ENCODE measurements at places on chromosomes 5 and 9.
A peak's percentile ranks its signal among the peaks of the same experiment; 100 is the strongest.

DNA sequence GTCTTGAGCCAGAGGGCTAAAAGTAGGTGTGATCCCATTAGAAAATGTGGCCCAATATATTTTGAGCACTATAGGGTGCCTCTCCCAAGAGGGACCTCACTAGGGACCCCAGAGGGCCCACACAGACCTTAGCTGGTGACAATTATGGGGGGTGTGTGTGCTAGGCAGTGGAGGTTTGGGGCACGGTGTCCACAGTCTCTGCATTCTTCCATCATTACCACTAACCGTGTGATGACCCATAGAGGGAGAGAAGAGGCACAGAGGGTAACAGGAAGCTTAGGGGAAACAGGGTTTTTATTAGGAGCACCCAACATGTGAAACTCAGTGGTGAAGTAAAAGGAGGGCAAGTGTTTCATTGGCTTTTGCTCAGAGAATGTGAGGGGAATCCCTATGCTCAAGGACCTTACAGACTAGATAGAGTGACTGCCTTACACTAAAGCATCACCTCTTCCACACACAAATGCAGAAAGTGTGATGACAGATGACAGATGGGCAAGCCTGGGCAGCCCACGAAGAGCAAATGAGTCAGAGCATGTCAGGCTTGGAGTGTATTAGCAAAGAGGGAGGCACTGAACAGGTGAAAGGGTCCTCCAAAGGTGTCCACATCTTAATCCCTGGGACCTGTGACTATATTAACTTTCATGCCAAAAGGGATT is 2.5 kb upstream of the ACTL7A start:
- no peaks in the 10 kb centered on the region for H3K36me3 ChIP-seq
- no peak overlapping the region for H3K27ac ChIP-seq
- no peaks in the 10 kb centered on the region for H3K4me1 ChIP-seq
- H3K4me3 ChIP-seq: no peak overlapping the region
- no peaks in the 10 kb centered on the region for H3K27me3 ChIP-seq

GRCh38 chr5:175867587-175868347 is 3.6 kb upstream of the CPLX2 start:
- H3K27me3 ChIP-seq: no peaks in the 10 kb centered on the region
- DNase-seq: no peak
- no peak overlapping the region for H3K27ac ChIP-seq
- H3K4me3 ChIP-seq: no peak overlapping the region
- no peaks in the 10 kb centered on the region for H3K36me3 ChIP-seq

DNA sequence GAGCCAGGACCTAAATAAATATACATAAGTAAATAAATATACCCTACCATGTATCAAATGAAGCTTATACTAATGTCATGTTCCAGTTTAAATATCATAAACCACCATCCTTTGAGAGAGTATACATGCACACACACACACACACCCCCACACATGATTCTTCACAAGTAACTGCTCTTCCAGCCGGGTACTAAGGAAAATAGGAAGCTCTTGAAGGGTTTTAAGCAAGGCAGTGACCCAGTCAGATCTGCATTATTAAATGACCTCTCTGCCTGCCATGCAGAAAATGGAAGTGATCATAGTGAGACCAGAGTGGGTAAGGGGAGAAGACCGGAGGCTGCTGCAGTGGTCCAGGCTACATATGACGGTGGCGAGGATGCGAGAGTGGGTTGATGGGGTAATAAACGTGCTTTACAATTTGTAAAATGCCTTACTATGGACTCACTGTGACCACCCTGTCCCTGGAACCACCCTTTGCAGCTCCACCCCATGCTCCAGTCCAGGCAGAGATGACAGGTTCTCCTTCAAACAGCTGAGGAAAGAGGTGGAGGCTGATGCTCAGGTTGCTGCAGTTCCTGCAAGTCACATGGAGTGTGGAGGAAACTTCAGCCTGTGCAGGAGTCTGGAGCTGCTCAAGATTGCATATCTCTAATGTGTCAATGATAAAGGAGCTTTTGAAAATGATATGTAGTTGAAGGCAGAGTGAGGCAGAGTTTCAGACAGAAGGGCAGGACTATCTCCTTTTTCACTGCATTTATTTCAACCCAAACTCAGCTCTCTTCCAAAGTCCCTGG is 38.8 kb upstream of the NDFIP1 start:
- H3K4me3 ChIP-seq: no peak overlapping the region
- H3K4me1 ChIP-seq: no peaks in the 10 kb centered on the region
- DNase-seq: no peak

DNA sequence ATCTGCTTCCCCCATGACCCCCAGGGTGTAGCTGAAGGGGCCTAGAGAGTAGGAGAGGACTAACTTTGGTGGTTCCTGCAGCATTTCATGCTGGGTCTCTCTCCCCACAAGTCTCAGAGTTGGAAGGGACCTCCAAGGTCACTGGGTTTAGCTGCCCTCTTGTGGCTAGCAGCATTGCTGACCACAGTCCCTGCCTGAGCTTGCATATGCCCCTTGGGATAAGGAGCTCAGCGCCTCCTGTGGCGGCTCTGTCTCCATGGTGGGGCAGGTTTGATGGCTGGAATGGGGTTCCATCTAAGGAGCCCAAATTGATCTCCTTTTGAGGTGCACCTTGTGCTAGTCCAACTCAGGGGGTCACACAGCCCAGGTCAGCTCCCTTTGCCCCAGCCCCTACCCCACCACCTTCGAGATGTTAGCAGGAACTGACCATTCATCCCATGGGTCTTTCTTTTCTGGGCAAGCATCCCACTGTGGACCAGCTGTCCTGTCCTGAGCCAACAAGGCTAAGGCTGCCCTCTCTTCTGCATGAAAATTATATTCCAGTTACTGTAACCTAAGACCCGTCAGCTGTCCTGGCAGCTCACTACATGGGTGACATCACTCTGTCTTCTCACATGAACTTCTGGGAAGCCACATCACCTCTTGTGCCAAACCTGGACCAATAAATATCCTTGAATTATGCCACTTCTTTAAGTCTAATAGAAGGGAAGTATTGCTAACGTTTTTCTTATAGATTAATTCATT is 196.2 kb downstream of the HSPA4 start:
- no peak overlapping the region for H3K27ac ChIP-seq
- no peak overlapping the region for H3K4me3 ChIP-seq
- peaks cover 6% of the 10 kb centered on the region for H3K4me1 ChIP-seq
- no peaks in the 10 kb centered on the region for H3K27me3 ChIP-seq
- H3K36me3 ChIP-seq: no peaks in the 10 kb centered on the region
- DNase-seq: peak; percentile 43

GRCh38 chr5:17991775-17992174 is 357.5 kb downstream of the TAF11L14 start:
- H3K4me1 ChIP-seq: peaks cover 3% of the 10 kb centered on the region
- H3K4me3 ChIP-seq: no peak overlapping the region
- no peak for DNase-seq
- H3K27ac ChIP-seq: no peak overlapping the region
- H3K36me3 ChIP-seq: no peaks in the 10 kb centered on the region

DNA sequence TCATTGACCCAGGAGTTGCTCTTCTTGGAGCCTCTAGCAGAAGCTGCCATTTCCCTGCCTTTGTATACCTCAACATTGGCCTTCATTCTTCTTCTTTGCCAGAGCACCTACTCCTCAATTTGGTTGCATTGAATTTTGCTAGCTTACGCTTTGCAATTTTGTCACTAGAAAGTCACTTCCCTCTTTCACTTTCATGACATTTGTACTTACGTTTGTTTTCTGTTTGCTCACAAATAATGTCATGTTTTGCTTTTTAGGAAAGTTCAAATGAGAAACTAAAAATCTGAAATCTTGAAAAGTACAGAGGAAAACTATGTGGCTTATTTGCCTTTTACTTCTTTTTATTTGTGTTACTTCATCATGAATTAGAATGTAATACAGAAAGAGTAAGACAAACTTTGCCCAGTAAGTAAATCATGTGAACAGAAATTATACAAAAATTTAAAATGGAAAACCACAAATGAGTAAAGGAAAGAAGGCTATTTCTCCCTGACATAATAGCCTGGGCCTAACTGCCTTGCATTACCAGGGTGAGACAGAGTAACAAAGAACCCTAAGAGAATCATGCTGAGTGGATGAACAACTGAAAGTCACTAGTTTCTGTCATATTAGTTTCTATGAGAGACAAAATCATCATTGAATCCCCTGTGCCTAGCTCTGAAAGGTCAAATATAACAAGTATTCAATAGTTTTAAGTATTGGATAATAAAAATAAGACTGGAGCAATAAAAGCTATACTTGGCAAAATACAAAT is 7.4 kb upstream of the IFNA1 start:
- no peaks in the 10 kb centered on the region for H3K36me3 ChIP-seq
- H3K27ac ChIP-seq: no peak overlapping the region
- H3K4me1 ChIP-seq: no peaks in the 10 kb centered on the region
- no peak overlapping the region for H3K4me3 ChIP-seq
- H3K27me3 ChIP-seq: no peaks in the 10 kb centered on the region

DNA sequence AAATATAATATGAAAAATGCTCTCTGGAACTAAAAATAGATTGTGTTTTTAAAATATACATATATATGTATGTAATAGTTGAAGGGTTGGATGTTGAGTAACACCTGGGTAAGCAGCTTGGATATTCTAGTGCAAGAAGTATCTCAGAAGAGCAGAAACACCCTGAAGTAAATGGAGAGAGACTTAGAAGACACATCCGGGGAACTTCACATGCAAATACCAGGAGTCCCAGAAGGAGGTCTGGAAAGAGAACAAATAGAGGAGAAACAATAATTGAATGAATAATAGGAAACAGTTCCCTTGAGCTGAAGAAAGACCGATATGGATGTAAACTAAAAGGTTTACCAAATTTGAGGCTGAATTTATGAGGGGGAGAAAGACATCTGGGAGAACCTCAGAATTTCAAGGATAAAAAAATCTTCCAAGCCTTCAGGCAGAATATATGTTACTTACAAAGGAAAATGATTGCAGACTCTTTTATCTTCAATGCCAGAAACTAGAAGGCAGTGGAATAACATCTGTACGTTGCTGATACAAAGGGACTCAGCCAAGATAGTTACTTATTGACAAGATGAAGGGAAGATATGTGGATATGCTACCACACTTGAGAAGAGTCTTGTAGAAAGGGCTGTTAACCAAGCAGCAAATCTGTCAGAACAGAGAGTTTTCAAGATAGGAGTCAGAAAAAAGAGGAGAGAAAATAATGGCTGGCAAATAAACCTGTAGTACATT is 42.7 kb downstream of the HSDL2 start:
- H3K36me3 ChIP-seq: no peaks in the 10 kb centered on the region
- no peaks in the 10 kb centered on the region for H3K4me1 ChIP-seq
- H3K27me3 ChIP-seq: no peaks in the 10 kb centered on the region
- DNase-seq: no peak
- H3K4me3 ChIP-seq: no peak overlapping the region

GRCh38 chr5:174972291-174972690 is 247.9 kb downstream of the MSX2 start:
- DNase-seq: no peak
- H3K27ac ChIP-seq: no peak overlapping the region
- H3K36me3 ChIP-seq: no peaks in the 10 kb centered on the region

DNA sequence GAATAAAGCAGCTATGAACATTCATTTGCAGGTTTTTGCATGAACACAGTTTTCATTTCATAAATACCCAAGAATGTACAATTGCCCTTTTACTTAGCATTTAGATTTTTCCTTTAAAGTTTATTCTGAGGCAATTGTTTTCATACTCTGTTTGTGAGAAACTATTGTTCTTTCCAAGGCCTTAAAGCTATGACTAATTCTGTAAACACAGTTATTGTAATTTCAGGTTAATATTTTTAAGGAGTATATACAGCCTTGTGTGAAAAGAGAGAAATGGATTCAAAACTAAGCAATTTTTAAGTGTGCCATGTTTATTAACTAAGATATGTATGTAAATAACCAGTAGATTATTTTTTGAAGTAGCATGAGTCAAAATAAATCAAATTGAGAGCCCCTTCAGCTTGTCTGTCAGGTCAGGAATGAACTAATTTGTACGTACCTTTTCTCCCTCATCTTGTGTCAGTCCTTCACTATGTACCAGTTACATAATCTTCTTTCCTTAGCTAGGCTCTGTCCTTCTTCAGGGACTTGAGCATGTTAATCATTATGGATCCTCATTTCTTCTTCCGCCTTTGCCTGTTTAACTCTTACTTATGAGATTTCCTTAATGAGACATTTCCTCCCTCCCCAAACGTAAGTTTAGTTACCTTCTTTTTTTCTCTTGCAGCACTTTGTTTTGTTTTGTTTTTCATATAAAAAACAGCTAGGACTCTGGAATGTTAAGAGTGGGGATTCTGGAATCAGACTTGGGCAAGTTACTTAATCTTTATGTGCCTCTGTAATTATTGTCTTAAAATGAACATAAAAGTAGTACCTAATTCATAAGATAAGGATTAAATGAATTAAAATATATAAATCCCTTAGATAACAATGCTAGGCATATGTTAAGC is 63.6 kb downstream of the NIPBL start:
- no peak for DNase-seq
- no peaks in the 10 kb centered on the region for H3K27me3 ChIP-seq
- no peak overlapping the region for H3K27ac ChIP-seq
- H3K36me3 ChIP-seq: no peaks in the 10 kb centered on the region

DNA sequence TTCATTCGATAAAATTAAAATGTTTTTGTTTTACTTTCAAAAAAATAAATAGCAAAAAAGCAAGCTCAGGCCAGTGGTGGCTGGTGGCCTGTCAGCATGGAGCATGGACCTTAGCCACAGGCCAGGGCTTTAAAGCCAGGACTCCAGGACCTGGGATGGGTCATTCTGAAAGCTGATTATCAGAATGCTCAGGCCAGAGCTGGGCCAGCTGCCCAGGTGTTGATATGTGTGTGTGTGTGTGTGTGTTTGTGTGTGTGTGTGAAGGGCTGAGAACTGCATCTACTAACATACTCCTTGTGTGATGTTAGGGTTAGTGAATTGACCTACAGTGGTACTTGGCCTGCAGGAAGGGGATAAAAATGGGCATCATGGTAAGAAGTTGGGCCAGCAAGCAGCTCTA is 21.5 kb downstream of the PALM2AKAP2 start:
- no peak for DNase-seq
- no peaks in the 10 kb centered on the region for H3K27me3 ChIP-seq
- H3K27ac ChIP-seq: no peak overlapping the region

DNA sequence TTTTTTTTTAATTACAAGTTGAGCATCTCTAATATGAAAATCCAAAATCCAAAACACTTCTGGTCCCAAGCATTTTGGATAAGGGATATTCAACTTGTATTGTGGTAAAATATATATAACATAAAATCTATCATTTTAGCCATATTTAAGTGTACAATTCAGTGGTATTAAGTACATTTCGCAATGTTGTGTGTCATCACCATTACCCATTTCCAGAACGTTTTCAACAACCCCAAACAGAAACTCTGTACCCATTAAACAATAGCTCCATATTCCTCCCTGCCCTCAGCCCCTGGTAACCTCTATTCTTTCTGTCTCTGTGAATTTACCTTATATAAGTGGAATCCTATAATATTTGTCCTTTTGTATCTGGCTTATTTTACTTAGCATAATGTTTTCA is 24.9 kb downstream of the TICAM2 start:
- H3K27me3 ChIP-seq: no peaks in the 10 kb centered on the region
- H3K4me3 ChIP-seq: no peak overlapping the region
- no peak overlapping the region for H3K27ac ChIP-seq
- H3K36me3 ChIP-seq: no peaks in the 10 kb centered on the region
- H3K4me1 ChIP-seq: no peaks in the 10 kb centered on the region

- no peaks in the 10 kb centered on the region for H3K36me3 ChIP-seq
- peaks cover 5% of the 10 kb centered on the region for H3K4me1 ChIP-seq
- peaks cover 11% of the 10 kb centered on the region for H3K27me3 ChIP-seq
- peak within 1 kb of the TSS; percentile 71 for H3K4me3 ChIP-seq
- no peak for DNase-seq
These were observed at the start of gene ABCA1 for GRCh38 chr9:104927912-104928740. ABCA1 (minus strand) TSS chr9:104928155; CDS start chr9:104903679, 24,476 bp downstream.

Data from H1 (cell line).